T-helper 22 cell (primary cell): ENCODE measurements at places on chromosomes 7 and 10.
A peak's percentile ranks its signal among the peaks of the same experiment; 100 is the strongest.

- DNase-seq = no peak
Measured at GRCh38 chr7:127214956-127215718, 37.6 kb downstream of the GRM8 start.

GRCh38 chr10:130301021-130301892 lies 165.1 kb downstream of the GLRX3 start:
- peak; percentile 11 for DNase-seq

DNA sequence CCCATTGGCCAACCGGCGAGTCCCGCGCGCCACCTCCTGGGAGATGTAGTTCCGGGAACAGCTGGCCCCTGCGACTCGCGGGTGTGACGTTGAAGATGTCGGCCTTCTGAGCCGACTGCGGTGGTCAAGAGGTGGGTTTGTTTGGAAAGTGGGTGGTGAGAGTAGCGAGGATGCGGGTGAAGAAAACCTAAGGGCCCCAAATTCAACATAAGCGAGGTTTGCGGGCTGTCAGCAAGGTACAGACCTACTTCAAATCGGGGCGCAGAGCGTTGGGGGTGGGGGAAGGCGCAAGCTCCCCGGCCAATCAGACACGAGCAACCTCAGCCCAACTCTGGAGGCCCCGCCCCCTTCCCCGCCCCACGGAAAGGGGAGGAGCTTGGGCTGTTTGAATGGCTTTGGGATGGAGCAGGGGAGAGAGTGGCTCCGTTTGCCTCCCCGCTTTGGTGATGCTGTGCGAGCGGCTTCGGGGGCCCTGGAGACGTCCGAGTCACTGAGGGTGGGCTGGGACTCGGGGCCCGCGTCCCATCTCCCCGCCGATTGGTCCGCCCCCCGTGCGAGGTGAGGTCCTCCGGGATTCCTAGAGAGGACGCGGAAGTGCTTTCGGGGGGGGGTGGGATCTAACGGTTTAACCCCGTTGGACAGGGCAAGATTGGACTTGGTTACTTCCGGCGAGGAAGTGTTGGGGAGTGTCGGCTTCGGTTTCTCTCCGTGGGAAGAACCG lies at the start of gene ZKSCAN5:
Gene ZKSCAN5, plus strand, starts transcription at position 60 of the 721 bp plus-strand sequence. CDS start 1,383 bp downstream, outside the sequence.
- DNase-seq = peak; percentile 95

GRCh38 chr7:106569500-106569929 lies 91.4 kb downstream of the CCDC71L start:
- no peak for DNase-seq

GRCh38 chr10:114021717-114022680 lies 21.7 kb upstream of the ADRB1 start:
- no peak for DNase-seq

DNA sequence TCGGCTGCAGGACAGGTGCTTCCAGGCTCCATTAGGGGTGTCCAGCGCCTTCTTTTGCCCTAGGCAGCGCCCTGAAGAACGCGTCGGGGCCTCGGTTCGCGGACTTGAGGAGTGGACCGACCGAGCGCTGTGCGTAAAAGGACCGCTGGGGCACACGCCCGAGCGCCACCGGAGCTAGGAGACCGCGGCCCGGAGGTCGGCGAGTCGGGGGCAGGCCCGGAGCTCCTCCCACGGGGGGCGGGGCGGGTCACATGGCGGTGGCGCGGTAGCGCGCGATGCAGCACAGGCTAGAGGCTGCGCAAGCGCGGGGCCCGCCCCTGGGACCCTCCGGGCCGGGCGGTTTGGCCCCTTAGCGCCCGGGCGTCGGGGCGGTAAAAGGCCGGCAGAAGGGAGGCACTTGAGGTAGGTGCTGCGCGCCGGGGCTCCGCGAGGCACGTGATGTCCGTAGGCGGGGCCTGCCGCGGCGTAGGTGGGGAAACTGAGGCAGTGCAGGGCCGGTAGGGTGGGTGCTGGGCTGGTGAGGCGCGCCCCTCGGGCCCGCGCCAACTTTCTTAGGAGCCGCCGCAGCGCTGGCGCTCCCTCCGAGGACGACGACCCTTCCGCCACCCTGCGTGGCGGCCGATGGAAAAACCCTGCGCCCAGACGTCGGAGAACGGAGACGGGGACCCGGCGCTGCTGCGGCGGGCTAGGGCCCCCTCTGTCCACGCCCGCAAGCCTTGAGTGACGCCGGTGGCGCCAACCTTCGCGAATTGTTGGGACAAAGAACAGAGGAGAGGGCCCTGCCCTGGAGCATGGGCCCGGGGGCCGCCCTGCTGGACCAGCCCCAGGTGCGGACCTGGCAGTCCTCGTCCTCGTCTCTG lies at the start of gene PRXL2A:
Gene PRXL2A, plus strand, starts transcription at position 310 of the 860 bp plus-strand sequence. CDS start 11,917 bp downstream, outside the sequence.
- peak; percentile 34 for DNase-seq

GRCh38 chr7:133887459-133887858 lies 239.7 kb upstream of the LRGUK start:
- DNase-seq = no peak

DNA sequence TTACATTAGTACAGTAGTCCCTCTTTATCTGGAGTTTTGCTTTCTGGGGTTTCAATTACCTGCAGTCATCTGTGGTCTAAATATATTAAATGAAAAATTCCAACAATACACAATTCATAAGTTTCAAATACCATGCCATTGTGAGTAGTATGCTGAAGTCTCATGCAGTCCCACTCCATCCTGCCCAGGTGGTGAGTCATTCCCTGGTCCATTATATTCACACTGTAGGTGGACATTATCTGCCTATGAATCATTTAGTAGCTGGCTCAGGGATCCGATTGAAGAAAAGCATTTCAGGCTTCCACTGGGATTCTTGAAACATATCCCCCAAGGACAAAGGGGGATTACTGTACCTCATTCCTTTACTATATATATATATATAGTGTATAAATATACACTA lies 298.2 kb upstream of the GALNT17 start:
- no peak for DNase-seq

DNA sequence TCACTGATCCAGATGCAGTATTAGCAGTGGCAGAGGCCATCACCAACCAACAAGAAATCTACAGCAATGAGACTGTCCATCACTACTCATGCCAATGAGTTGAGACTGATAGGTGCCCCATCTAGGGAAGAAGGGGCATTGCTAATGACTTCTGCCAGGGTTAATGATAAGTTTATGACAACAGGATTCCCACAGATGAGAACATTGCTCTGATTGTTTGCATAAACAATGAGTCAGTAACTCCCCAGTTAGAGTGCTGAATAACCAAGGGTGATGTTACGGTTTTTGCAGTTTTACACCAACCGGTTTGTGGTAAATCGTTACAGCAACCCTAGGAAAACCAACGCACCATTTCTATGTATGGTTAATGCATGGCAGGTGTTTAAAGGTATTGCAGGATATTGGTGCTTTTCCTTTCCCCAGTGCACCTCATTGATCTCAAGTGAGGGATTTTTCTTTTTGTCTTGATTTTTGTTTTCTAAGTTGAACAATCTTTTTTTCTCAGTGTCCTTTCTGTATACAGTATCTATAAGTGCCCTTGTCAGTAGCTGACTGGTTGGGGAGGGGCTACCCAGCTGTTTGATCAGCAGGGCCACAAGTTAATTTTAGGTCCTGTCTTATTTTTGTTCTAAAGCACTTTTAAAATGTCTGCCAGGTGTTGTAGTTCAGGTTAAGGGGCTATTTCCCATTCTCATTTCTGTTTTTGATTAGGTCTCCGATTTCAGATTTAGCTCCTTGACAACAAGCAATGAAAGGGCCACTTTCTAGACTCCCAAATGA lies 3.9 kb upstream of the CSGALNACT2 start:
- no peak for DNase-seq

DNA sequence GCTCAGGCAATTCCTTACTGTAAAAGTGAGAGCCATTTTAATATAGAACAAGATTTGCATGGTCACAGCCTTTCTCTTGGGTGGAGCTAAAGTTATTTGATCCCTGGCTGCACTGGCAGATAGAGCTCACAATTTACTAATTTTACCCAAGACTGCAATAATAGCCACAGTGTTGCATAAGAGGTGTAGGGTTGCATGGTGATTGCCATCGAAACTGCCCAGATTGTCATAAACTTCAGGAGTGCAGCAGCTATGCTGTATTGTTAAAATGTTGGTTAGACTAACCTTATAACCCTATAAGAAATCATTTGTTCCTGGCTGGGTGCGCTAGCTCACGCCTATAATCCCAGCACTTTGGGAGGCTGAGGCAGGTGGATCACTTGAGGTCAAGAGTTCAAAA lies 50.0 kb downstream of the VCL start:
- no peak for DNase-seq

GRCh38 chr10:70197235-70197945 lies 27.1 kb upstream of the SAR1A start:
- DNase-seq = no peak

- no peak for DNase-seq
Measured at GRCh38 chr10:114491419-114491818, 87.1 kb upstream of the AFAP1L2 start.

GRCh38 chr7:98651760-98652159 lies 34.7 kb downstream of the NPTX2 start:
- no peak for DNase-seq

- DNase-seq = no peak
Measured at GRCh38 chr7:70678621-70679251, 453.2 kb upstream of the GALNT17 start.

DNA sequence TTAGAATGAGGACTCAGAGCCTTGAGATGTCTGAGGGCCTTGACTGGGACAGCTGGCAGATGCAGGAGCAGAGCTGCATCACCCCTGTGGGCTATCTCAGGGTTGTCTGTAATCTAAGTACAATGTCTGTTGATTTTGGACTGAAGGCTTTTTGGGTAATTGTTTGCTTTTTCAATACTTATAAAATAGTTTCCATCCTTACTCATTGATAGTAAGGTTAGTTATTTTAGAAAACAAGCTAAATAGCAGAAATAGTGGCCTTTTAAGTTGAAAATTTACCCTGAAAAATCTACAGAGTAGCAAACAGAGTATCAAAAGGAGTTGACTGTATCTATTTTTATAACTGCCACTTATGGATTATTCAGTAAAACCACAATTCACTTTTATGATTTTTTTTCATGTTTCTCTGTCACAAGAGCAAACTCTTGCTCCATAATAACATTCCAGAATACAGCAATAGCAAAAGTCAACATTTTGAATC lies 179.7 kb downstream of the CFTR start:
- DNase-seq = no peak
